ENCODE measurements at places on chromosomes 7 and 10. TPM values are rescaled to one million over a fixed set of nuclear protein-coding genes. Genes with fewer than 3 reads are reported as not detected.

DNA sequence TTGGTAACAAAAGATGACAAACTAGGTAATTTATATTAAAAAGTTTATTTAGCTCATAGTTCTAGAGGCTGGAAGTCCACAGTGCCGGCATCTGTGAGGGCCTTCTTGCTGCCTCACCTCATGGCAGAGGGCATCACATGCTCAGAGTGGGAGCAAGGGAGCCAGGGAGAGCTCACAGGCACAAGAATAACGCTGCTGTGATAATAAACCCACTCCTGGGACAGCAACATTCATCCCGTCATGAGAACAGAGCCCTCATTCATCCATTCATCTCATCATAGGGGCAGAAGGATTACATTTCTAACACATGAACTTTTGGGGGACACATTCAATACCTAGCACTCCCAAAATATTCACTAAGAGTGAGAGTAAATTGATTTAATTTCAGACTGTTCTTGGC lies 170.6 kb upstream of the AKR1E2 start:
- DNase-seq: no peak

The CYP2C19 gene
- polyA plus RNA-seq: 0.12 TPM

DNA sequence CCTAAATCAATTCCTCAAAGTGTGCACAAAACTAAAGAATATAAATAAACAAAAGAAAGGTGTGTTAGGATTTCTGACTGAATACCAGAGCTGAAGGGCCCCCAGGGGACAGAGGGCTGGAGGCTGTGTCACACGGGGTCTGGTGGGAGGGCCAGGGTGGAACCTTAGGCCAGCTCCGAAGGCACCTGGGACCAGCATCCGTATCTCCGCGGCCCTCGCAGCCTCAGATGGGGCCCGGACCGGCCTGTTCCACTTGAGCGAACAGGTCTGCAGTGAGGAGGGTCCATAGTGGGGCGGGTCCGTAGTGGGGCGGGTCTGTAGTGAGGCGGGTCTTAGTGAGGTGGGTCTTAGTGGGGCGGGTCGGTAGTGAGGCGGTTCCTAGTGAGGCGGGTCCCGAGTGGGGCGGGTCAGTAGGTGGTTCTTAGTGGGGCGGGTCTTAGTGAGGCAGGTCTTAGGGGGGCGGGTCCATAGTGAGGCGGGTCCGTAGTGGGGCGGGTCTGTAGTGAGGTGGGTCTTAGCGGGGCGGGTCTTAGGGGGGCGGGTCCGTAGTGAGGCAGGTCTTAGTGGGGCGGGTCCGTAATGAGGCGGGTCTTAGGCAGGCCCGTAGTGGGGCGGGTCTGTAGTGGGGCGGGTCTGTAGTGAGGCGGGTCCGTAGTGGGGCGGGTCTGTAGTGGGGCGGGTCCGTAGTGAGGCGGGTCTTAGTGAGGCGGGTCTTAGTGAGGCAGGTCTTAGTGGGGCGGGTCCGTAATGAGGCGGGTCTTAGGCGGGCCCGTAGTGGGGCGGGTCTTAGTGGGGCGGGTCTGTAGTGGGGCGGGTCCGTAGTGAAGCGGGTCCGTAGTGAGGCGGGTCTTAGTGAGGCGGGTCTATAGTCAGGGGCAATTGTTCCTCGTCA lies 15.1 kb downstream of the GPR146 start:
- no peak for DNase-seq

- no peak for DNase-seq
Observed at GRCh38 chr7:35430547-35431153, 176.8 kb upstream of the TBX20 start.

GRCh38 chr10:76177936-76178335 lies 746.5 kb downstream of the LRMDA start:
- no peak for DNase-seq

The ZNF488 gene
- polyA plus RNA-seq: 5.8 TPM

DNA sequence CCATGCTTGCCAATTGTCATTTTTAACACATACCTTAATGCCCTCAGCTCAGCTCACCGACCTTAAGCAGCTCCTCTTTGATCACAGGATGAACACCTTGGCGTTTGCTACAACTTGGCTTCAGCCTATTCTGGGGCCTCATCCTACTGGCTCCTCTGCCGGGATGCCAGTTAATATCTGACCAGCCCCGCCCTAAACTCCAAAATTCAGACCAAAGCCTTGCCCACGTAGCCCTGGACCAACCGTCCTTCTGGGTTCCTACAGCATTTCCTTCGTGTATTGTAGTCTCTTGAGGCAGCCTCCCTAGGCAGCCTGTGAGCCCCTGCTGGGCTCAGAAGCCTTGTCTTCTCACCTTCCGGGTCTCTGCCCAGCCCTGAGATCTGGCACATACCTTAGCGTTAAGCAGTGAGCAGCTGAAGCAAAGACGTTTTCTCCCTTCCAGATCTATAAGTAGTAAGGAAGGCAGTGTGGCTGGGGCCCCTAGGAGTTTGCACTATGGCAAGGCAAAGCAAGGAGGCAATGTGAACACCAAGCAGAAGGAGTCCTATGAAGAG lies 836 bp downstream of the ENO4 start:
- no peak for DNase-seq

- DNase-seq: no peak
Observed at GRCh38 chr7:131945957-131946544, 389.6 kb upstream of the PODXL start.

The ADCY1 gene
- 3.1 TPM for polyA plus RNA-seq

- no peak for DNase-seq
Observed at GRCh38 chr10:112562809-112563663, 116.0 kb downstream of the VTI1A start.

GRCh38 chr10:89086801-89087521 lies 96.4 kb downstream of the FAS start:
- DNase-seq: no peak

The CNPY4 gene
- polyA plus RNA-seq: 46.7 TPM

DNA sequence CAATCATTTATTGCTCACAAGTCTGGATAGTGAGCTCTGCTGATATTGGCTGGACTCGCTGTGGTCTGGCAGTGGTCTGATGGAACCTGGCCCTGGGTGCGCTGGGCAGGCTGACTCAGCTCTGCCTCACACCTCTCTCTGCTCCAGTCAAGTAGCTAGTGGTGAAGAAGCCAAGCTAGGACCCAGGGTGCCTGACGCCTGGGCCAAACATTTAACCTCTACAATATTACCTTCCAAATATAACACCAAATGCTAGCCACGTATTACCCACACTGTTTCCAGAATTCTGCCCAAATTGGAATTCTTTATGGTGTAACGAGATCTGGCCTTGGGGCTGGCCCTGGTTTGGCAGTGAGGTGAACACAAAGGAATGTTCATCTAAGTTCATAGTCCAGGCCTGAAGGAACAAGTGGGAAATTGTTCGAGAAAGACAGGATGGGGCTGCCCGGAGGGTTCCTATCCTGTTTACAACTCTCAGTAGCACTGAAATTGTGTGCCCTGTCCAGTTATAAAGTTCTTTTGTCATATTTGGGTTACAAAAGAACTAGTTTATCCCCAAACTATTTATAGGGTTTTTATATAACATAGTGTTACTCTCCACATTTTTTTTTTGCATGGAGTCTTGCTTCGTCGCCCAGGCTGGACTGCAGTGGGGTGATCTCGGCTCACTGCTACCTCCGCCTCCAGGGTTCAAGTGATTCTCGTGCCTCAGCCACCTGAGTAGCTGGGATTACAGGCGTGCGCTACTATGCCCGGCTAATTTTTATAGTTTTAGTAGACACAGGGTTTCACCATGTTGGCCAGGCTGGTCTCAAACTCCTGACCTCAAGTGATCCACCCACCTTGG lies 16.3 kb downstream of the OR2AE1 start:
- DNase-seq: no peak

The PIP4K2A gene
- 34.0 TPM for polyA plus RNA-seq

DNA sequence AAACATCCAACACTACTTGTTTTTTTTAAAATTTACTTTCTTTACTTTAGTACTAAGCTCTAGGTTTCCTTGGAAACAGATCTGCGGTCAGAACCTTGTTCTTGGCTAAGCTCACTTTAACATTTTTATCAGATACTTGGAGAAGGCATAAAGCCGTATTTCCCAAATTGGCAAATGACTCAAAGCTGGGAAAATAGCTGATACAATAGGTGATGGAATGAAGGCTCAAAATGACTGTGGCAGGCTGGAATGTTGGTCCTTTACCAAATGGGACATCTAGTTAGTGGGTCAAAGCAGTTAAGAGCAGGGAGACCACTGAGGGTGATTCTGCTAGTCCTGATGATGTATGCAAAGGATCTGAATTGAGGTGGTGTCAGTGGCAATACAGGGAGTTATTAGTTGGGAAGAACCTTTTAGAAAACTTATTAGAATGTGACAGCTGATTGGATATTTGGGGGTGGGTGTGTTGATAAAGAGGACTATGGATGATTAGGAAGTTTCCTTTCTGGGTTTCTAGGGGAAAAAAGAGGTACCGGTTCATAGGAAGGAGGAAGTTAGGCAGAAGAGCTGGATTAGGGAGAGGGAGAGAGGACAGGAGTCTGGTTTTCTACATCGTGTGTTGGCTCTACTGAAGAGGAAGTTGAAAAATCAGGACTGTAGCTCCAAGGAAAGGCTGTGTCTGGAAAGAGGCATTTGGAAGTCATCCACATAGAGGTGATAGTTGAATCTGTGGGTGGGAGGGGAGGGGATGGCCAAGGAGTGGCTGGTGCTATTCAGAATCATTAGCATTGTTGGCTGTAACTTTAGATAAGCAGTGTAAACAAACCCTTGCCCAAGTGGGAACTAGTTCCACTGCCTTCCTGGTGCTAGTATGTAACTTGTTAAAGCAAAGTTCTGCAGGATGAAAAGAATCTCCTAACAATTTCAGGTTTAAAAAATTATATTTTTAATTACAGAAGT lies 13.1 kb downstream of the PLCE1 start:
- DNase-seq: no peak

DNA sequence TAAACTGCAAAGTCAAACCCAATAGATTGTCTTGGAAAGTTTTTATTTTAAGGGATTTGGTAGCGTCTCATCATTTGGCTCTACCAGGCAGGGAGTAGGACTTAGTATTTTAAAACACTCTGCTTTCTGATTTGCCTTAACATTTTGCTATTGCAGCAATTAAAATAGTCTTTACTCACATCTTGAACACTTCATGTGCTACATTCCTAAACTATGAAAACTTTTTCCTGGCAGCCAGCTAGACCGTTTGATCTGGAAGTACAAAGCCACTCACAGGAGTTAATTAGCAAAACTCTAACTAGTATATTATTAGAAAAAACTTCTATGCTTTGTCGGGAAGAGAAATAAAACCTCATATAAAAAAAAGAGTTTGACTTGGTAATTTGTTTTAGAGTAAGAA lies 111.4 kb downstream of the TFPI2 start:
- DNase-seq: no peak

DNA sequence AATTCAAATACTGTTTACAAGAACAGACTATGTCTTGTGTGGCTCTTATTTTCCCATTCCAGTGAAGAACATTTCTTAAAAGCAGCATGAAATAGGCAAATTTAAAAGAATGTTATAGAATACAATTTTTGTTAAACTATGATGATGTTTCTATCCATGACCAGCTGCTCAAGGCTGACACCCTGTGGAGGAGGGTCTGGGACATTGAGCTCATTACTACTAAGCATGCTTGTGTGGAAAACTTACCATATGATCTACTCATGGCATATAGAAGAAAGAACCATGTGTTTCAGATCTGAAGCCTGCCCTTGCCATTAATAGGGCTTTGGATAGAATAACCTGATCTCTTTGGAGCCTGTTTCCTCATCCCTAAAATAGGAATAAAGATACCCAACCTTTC lies 125.0 kb downstream of the FOXP2 start:
- DNase-seq: peak; percentile 11

The GPR37 gene
- polyA plus RNA-seq: 2.0 TPM

The PSMG3 gene
- polyA plus RNA-seq: 31.5 TPM

The MSS51 gene
- 6.0 TPM for polyA plus RNA-seq

GRCh38 chr7:158246960-158247673 lies 340.5 kb downstream of the PTPRN2 start:
- no peak for DNase-seq

DNA sequence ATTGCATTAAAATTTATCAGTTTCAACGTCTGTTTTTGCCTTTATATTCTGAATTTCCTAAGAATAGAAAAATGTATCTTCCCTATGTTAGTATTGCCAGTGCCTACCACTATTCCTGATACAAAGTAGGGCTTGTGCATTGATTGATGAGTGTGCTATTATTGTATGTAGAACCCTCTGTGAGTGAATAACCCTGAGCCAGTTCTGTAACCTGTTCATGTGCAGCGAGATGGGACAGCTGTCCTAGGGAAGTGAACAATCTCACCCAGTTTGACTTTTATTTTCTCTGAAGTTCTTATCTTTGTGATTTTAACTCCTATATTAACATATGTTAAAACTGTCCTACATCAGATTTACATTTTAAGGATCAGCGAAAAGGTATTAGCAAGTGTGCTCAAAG lies 178.4 kb upstream of the ADO start:
- no peak for DNase-seq

The MAGI2 gene
- polyA plus RNA-seq: 37.2 TPM

The GPAM gene
- 19.4 TPM for polyA plus RNA-seq

DNA sequence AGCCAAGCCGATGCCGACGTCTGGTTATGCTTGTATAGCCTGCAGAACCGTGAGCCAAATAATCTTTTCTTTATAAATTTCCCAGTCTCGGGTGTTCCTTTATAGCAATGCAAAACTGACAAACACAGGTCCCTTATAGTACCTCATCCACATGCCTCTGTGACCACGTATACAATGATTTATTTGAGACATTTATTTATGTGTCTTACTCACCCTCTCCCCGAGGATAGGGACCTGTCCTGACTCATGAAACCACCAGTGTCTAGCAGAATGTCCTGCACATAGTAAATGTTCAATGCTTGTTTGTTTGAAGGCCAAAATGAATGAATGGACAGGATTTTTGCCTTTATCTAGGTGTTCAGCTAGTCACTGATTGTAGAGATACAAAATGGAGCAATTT lies 147.9 kb upstream of the FZD8 start:
- no peak for DNase-seq

DNA sequence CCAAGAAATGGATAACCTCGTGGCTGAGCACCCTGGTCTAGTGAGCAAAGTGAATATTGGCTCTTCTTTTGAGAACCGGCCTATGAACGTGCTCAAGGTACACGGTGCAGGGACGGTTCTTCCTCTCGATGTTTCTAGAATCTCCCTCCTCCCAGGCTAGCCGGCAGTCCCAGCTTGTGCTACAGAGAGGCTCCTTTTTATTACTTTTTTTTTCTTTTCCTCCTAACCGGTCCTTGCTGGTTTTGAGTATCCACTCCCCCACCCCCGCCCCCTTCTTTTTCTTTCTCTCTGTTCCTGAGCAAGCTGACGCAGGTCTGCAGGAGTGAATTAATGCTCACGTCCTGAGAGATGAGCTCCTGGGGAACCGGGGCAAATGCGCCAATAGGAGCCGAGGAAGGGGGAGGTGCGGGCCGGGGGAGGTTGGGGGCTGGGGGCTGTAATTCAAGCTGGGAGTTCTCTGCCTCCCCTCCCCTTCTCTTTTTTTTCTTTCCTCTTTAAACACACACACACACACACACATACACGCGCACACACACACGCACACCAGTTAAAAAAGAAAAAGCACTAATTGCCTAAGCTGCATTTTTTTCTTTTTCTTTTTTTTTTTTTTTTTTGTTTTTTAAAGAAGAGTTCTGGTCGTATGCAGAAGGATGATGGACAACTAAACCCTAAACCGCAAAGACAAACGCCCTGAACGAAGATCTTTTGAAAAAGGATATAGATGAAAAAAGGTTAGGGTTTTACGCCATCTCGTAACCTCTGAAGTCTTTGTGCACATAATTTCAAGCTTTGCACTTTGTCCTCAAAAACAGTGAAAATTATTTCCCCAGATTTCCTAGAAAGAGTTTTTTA lies 6.6 kb downstream of the CPA2 start:
- peak; percentile 97 for DNase-seq

- DNase-seq: no peak
Observed at GRCh38 chr7:3416453-3416852, 115.4 kb downstream of the SDK1 start.

The AZGP1 gene
- polyA plus RNA-seq: 51.8 TPM

Data from left kidney (tissue), 8 donors.